ENCODE measurements at places on chromosomes 5 and 9.

GRCh38 chr9:74753650-74754049 lies 134.1 kb downstream of the TRPM6 start:
- DNase-seq: no peak

GRCh38 chr9:137240318-137240840 lies 708 bp upstream of the TUBB4B start:
- no peak for DNase-seq

GRCh38 chr5:28104080-28104479 lies 1065.7 kb upstream of the CDH9 start:
- DNase-seq: no peak

DNA sequence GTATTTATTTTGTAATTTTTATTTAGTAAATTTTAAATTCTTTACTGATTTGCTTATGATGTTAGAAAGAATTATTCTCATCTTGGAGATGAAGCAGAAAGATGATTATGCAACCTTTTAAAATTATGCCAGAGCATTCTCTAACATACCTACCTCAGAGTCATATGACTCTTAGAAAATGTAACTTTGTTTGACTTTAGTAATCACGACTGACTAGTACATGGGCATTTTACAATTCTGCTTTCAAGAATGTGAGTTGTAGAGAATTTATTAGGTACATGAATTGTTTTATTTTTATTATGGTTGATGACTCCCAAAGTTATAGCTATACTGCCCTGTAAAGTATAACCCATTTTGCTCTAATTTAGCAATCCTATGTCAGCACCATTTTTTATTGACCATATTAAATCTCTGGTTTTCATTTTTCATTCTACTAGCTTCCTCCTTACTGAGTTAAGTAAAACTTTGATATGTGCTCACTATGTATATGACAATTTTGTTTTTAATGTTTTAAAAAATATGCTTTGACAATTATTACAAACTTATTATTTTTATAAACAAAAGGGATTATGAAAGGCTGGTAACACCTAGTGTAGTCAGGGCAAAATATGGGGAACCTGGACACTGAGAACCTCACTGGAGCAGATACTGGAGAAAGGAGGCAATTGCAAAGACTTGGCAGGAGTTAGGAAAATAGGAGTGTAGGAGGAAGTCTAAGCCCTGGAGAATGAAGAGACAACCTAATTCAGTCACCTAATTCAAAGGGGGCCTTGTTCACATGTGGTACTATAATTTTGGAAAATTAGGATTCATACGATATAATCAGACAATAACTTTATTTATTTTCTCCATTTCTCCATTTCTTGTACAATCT lies 249.7 kb upstream of the DAB2 start:
- no peak for DNase-seq

- DNase-seq: no peak
These were observed 11.4 kb downstream of the PSD2 start for GRCh38 chr5:139806726-139807646.

- DNase-seq: no peak
These were observed 23.8 kb upstream of the NPM1 start for GRCh38 chr5:171363846-171364245.

- no peak for DNase-seq
These were observed 646.6 kb downstream of the ACTL7B start for GRCh38 chr9:108209132-108209685.
